ENCODE measurements at places on chromosomes 7 and 10.

GRCh38 chr7:103710247-103710646 lies 264.2 kb upstream of the SLC26A5 start:
- no peak for DNase-seq

DNA sequence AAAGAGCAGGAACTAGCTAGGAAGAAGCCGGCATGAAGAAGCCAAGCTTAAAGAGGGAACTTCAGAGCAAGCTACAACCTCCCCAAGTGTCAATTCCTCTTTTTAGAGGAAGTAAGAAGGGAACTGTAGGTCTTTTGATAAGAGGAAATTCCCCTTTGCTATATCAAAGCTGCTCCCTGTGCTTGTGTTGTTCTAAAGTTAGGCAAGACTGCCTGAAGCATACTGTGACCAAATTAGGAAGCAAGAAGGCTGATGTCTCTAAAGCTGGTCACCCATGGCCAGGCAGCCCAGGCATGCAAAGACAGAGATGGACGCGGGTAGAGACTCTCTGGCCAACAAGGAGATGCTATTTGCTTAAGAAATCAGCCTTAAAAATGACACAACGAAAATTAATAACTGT lies 87.9 kb downstream of the RNF216 start:
- no peak for DNase-seq

DNA sequence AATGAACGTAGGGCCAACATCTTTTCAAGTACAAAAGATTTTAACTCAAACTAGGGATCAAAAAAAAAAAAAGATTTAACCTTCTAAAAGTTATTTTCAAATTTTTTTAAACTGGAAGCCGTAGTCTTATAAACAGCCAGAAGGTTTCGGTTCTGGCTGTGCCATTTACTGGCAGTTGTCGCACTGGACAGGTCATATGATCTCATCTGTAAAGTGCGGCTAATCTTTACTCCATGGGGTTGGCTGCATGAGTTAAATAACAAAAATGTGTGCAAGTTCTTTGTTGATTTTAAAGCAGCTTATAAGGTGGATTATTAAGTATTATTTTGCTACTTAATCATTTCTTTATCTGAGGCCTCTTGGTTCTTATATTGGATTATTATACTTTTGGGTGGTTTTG lies 36.6 kb downstream of the TRUB1 start:
- no peak for DNase-seq

GRCh38 chr10:100085596-100085995 lies 3.9 kb upstream of the CPN1 start:
- DNase-seq = no peak
